ENCODE measurements at places on chromosomes 3 and 15.
A peak's percentile ranks its signal among the peaks of the same experiment; 100 is the strongest.

- no peak for DNase-seq
Observed at GRCh38 chr15:25931851-25932250, 68.7 kb upstream of the ATP10A start.

DNA sequence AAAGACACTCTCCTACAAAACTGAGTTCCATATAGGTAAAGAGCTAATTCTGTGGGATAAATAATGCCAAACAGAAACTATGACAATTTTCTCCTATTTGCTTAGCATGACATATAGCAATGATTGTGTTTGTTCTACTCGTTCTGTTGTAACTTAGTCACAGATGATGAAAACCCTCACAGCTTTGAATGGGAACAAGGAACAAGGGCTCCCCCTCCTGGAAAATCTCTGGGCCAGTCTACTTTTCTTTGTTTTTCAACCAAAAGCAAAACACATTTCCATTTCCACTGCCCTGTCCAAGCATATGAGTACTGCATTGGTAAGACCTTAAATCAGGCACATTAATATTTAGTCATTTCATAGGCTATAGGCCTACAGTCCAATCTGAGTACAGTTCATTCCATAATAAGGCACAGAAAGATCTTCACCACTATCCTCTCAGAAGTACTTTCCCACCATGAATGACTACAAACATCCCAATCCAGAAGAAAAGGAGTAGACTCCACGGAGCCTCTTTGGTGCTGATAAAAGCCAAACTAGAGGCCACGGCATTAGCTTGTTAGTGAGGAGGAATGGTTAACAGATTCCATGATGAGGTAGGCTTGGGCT, 67.1 kb downstream of the ATP8B4 start:
- DNase-seq: peak; percentile 73

DNA sequence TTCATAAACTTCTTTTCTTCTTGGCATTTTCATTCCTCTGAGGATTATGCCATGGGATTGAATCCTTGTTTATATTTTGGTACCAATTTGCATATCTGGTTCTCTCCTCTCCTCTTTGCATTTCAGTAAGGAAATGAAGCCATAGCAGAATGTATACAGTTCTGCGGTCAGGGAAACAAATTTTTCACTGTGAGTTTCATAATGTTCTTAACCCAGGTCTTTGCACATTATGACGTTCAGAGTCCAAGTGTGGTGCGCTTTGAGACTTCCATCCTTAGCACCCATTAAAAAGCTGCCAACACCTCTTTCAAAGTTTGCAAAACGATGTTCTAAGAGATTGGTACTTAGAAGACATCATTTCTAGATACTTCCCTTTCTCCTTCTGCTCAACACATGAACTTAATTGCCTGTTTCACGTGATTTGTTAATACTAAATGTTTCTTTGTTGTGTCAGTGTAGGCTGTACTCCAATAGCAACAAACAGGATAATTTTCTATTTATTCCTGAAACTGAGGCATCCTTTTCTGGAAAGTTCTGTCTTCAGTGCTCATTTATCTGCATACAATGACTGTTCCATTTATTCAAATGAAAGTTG, 953.1 kb upstream of the NR2F2 start:
- DNase-seq: no peak

- DNase-seq: no peak
Observed at GRCh38 chr3:32285891-32286290, 47.4 kb downstream of the CMTM8 start.

- DNase-seq: no peak
Observed at GRCh38 chr3:34367521-34367920, 569.1 kb downstream of the PDCD6IP start.

- DNase-seq: no peak
Observed at GRCh38 chr15:94414916-94415315, 183.6 kb downstream of the MCTP2 start.

Data from EL (cell line).